ENCODE measurements at places on chromosomes 6 and 20. TPM values are rescaled to one million over a fixed set of nuclear protein-coding genes. Genes with fewer than 3 reads are reported as not detected.

Gene FBXO30
- 2.3 TPM for total RNA-seq

Gene NFS1
- 44.6 TPM for total RNA-seq

DNA sequence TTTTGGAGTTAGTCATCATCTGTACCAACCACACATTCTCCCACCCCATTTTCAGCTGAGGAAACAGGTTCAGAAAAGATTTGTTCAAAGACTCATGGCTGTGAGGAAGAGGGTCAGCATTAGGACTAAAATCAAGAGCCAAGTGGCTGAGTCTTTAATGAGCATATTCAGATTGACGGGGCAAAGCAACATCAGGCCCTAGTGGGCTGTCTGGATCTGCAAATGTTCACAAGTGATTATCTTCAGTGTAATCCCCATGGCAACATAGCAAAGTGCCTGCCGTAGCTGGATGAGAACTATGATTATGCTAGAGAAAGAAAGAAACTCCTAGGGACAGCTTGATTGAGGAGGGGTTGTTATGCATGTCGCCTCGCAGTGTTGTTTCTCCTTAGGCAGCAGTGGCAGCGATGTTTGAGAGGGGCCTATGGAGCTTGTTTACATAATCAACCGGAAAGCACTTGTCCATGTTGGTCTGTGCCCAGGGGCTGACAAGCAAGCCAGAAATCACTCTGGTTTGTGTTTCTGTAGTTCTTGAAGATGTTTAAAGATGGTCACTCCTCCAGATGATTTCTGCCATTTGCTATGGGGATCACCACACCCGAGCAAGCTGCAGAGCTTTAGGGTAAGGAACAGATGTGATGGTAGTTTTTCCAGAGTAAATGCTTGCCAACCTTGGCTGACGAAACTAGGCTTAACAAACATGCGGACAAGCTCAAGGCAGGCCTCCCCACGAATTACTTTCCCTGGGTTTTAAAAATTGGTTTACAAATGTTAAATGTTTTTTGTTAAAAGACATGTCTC, 124.3 kb upstream of the MLIP start:
- no peak for DNase-seq
- H3K27ac ChIP-seq, result no peak overlapping the region
- no peaks in the 10 kb centered on the region for H3K4me1 ChIP-seq
- H3K27me3 ChIP-seq, result peaks cover 6% of the 10 kb centered on the region

- H3K4me3 ChIP-seq, result no peak overlapping the region
- H3K27me3 ChIP-seq, result peaks cover 17% of the 10 kb centered on the region
- DNase-seq, result peak; percentile 37
- H3K27ac ChIP-seq, result no peak overlapping the region
These were observed 26.4 kb upstream of the BHLHE23 start for GRCh38 chr20:63032861-63033793.

- no peak overlapping the region for H3K27ac ChIP-seq
- no peak overlapping the region for H3K4me3 ChIP-seq
- H3K4me1 ChIP-seq, result no peaks in the 10 kb centered on the region
- no peaks in the 10 kb centered on the region for H3K36me3 ChIP-seq
- H3K27me3 ChIP-seq, result peaks cover 6% of the 10 kb centered on the region
These were observed 12.5 kb downstream of the TCF15 start for GRCh38 chr20:597560-597959.

DNA sequence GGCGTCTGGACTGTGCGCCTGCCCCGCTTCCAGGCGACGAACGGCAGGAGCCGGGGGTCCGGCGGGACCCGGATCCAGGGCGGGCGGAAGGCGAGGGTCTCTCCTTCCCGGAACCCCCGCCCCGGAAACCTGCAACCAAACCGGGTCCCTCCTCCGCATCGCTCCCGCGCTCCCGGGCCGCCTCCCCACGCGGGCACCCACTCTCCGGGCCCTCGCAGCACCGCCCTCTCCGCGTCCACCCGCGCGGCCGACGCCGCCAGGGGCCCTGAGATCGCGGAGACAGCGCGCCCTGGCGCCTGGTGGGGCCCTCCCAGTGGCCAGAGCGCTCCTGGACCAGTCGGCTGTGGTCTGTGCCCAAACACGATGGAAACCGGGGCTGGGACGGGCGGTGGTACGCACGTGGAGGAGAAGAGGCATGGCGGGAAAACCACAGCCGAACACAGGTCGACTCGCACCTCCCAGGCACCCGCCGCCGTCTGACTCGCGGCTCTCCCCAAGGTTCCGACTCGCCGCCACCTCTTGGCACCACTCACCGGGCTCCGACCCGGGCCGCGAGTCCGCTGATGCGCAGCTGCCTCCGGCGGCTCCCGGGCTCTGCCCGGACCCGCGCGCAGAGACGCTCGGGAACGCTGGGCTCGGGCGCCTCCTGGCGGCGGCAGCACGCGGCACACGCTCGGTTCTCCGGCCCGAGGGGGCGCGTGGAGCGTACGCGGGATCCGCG, 7.9 kb downstream of the NKX2-2 start:
- H3K36me3 ChIP-seq, result peaks cover 4% of the 10 kb centered on the region
- H3K4me1 ChIP-seq, result peaks cover 28% of the 10 kb centered on the region
- H3K27ac ChIP-seq, result no peak overlapping the region
- peak overlapping the region; percentile 59 for H3K4me3 ChIP-seq

DNA sequence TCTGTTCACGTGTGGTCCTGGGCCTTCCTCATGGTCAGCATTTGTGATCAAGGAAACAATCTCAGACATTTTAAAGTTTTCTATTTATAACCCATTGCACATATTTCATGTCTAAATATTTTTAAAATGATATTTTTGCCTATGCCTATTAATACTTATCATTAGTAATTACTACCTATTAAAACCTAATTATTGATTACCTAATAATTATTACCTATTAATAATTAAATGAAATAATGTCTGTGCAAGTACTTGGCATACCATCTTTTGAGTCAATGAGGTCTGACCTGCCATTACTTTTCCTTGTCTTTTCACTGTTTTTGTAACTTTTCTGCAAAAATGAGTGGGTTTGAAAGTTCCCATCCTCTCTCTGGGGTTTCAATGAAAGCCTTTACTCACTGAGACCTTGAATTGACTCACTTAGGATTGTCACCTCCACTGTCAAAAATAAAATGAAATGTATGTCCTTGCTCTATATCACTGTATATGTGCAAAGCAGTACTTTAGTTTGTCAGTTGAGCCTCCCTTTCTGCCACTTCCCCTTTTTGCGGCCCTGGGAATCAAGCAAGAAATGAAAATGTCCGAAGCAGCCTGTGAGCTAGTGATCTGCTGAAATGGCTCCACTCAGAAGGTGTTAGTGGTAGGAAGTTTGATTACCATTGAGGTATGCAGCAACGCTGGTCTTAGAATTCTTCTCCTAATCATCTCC, 87.8 kb downstream of the L3MBTL3 start:
- no peaks in the 10 kb centered on the region for H3K27me3 ChIP-seq
- peaks cover 7% of the 10 kb centered on the region for H3K4me1 ChIP-seq
- DNase-seq, result no peak
- no peak overlapping the region for H3K4me3 ChIP-seq
- peaks cover 33% of the 10 kb centered on the region for H3K36me3 ChIP-seq

DNA sequence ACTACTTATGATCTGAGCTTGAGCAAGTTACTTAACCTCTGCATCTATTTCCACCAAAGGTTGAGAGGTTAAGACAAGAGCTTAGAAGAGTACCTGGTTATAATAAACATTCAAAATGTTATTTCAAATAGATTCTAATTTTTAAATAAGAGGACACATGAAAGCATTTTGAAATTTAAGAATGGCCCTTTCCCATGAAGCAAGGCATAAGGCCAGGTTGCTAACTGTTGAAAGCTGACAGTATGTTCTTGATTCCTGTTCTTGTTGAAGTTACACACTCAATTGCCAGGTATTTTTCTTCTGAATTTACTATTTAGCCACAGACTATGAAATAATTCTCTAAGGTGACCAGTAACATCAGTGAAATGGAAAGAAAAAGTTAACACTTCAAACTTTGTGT, 14.5 kb downstream of the C6orf62 start:
- H3K4me3 ChIP-seq, result no peak overlapping the region
- peaks cover 66% of the 10 kb centered on the region for H3K36me3 ChIP-seq
- peaks cover 62% of the 10 kb centered on the region for H3K4me1 ChIP-seq
- no peaks in the 10 kb centered on the region for H3K27me3 ChIP-seq
- DNase-seq, result no peak

DNA sequence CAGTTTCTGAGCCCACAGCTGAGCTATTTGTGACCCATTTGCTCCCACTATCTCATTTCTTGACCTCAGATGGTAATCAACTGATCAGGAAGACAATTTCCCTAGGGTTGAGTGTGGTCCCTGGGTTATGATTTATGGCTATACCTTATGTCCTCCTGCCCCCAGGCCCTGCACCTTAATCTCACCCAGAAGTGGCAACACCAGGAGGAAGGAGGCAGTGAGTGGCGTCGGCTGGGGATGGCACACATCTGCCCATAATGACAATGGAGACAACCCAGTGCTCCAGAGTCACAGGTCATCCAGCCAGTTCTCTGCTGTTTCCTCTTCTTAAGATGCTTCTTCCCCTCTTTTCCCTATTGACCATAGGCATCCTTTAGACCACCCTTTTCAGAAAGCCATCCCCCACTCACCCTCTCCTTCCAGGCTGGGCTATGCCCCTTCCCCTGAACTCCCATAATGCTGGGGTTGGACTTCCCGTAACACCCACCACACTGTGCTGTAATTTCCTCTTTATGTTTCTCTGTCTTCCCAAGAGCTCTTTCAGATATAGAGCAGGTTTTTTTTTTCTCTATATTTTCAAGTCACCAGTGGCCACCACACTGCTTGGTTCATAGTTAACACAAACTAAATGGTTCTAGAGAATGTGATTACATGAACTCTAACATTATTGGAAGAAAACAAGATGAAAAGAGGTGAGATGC, 8.0 kb downstream of the TRIM10 start:
- no peak overlapping the region for H3K27ac ChIP-seq
- peaks cover 19% of the 10 kb centered on the region for H3K27me3 ChIP-seq
- peaks cover 2% of the 10 kb centered on the region for H3K4me1 ChIP-seq
- no peak overlapping the region for H3K4me3 ChIP-seq
- H3K36me3 ChIP-seq, result no peaks in the 10 kb centered on the region

- H3K4me1 ChIP-seq, result no peaks in the 10 kb centered on the region
- H3K4me3 ChIP-seq, result no peak overlapping the region
- no peak overlapping the region for H3K27ac ChIP-seq
These were observed 519.7 kb downstream of the CDH26 start for GRCh38 chr20:60477958-60478357.

- H3K4me3 ChIP-seq, result no peak overlapping the region
- H3K36me3 ChIP-seq, result no peaks in the 10 kb centered on the region
- H3K27me3 ChIP-seq, result peaks cover 22% of the 10 kb centered on the region
- peaks cover 22% of the 10 kb centered on the region for H3K4me1 ChIP-seq
- no peak overlapping the region for H3K27ac ChIP-seq
- peak; percentile 18 for DNase-seq
These were observed 10.7 kb upstream of the ULBP3 start for GRCh38 chr6:150079604-150080003.

- peaks cover 6% of the 10 kb centered on the region for H3K4me1 ChIP-seq
- no peak overlapping the region for H3K4me3 ChIP-seq
- H3K27me3 ChIP-seq, result no peaks in the 10 kb centered on the region
- DNase-seq, result no peak
These were observed 87.3 kb downstream of the DTNBP1 start for GRCh38 chr6:15575357-15576033.
